ENCODE measurements at places on chromosomes 1 and 21. TPM values are rescaled to one million over a fixed set of nuclear protein-coding genes. Genes with fewer than 3 reads are reported as not detected.

The ACTL8 gene
- total RNA-seq: 0.17 TPM

The EYA3 gene
- 17.5 TPM for total RNA-seq

The UAP1 gene
- 44.9 TPM for total RNA-seq

The L1TD1 gene
- 0.88 TPM for total RNA-seq

The MTX1 gene
- total RNA-seq: 84.3 TPM

The UTS2 gene
- not detected for total RNA-seq

The CFHR1 gene
- total RNA-seq: not detected

The S100A8 gene
- not detected for total RNA-seq

The CHD1L gene
- total RNA-seq: 30.6 TPM

The SERPINC1 gene
- 0.25 TPM for total RNA-seq

The TRAF5 gene
- 23.0 TPM for total RNA-seq

The RGSL1 gene
- total RNA-seq: not detected

The HSD3B1 gene
- not detected for total RNA-seq

The KRTAP10-4 gene
- not detected for total RNA-seq

The TMPRSS15 gene
- not detected for total RNA-seq

The CATSPERE gene
- total RNA-seq: 0.21 TPM

The SIM2 gene
- total RNA-seq: 16.3 TPM

The PDZK1IP1 gene
- total RNA-seq: 28.1 TPM

The ADGRL4 gene
- 21.8 TPM for total RNA-seq

The RC3H1 gene
- total RNA-seq: 25.1 TPM

The PAQR6 gene
- total RNA-seq: 2.5 TPM

Data from kidney epithelial cell (primary cell).